Activated CD8-positive, alpha-beta T cell treated with anti-CD3 and anti-CD28 coated beads for 36 hours (primary cell): ENCODE measurements at places on chromosomes 16 and 17.

DNA sequence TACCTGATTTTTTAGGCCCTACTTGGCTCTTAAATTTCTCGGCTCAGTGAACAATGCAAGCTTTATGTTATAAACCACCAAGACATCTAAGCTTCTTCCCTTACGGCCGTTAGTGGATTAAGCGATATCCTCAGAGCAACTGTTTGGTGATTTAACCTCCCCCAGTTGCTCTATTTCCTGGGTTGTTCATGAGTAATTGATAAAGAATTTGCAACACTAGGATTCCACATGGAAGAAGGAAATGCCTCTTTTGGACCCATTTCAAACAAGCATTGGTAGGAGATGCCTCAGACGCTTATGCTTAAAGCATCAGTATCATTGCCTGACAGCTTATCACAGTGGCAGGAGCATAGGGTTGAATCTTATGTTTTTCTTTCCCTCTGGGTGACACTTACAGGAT lies 65.3 kb downstream of the RBFOX1 start:
- no peaks in the 10 kb centered on the region for H3K27me3 ChIP-seq
- H3K36me3 ChIP-seq, result no peaks in the 10 kb centered on the region
- no peak overlapping the region for H3K27ac ChIP-seq
- no peaks in the 10 kb centered on the region for H3K4me1 ChIP-seq
- no peak for DNase-seq

GRCh38 chr16:75550211-75550662 lies 5.8 kb downstream of the TMEM231 start:
- H3K36me3 ChIP-seq, result no peaks in the 10 kb centered on the region
- no peak overlapping the region for H3K4me3 ChIP-seq
- H3K4me1 ChIP-seq, result no peaks in the 10 kb centered on the region

DNA sequence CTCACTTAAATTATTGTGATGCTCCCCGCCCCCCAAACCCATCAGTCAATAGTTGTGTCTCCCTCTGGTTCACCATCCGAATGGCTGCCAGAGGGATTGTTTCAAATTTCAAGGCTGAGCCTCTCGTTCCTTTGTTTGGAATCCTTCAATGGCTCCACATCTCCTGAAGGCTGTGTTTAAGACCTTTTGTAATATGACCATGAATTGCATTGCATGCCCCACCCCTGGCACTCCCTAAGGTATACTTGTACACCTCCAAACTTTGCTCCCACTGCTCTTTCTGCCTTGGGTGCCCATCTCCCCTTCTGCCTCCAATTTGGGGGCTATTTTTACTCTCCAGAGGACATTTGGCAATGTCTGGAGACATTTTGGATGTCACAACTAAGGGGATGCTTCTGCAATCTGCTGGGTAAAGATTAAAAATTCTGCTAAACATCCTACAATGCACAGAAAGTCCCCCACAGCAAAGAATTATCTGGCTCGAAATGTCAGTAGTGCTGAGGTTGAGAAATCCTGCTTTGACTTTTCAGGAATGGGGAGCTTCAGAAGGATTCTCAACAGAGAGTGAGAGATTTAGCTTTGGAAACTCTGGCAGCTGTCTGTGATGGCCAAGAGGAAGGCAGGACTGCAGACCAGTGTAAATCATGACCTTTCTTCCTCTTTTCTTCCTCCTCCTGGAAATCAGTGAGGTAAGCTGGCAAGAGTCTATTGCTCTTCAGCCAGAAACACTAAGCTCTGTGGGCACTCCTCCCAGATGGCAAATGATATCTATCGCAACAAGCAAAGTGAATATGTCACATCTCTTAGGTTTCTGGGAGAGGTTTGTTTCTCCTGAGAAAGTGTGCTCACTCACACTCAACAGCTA lies 8.7 kb upstream of the IL4R start:
- DNase-seq, result no peak
- no peak overlapping the region for H3K27ac ChIP-seq
- no peak overlapping the region for H3K4me3 ChIP-seq
- H3K4me1 ChIP-seq, result peaks cover 7% of the 10 kb centered on the region
- peaks cover 2% of the 10 kb centered on the region for H3K36me3 ChIP-seq

DNA sequence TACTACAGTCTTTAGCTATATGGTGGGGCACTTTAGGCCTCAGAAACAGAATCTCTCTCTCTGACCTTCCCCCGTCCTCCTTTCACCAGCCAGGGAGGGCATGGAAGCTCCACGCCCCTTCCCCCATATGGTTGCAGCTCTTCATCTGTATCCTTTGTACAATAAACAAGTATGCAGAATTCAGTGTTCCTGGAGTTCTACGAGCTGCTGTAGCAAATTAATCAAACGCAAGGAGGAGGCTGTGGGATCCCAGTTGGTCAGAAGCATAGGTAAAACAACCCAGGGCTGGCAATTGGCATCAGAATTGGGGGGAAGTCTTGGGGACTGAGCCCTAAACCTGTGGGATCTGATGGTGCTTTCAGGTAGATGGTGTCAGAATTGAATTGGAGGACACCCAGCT lies 163.7 kb upstream of the NLRP1 start:
- H3K4me1 ChIP-seq, result no peaks in the 10 kb centered on the region
- no peaks in the 10 kb centered on the region for H3K36me3 ChIP-seq
- peaks cover 18% of the 10 kb centered on the region for H3K27me3 ChIP-seq
- DNase-seq, result no peak
- H3K4me3 ChIP-seq, result no peak overlapping the region

GRCh38 chr16:576197-576822 lies 6.5 kb downstream of the PIGQ start:
- no peaks in the 10 kb centered on the region for H3K36me3 ChIP-seq
- no peak overlapping the region for H3K4me3 ChIP-seq
- H3K4me1 ChIP-seq, result peaks cover 9% of the 10 kb centered on the region

DNA sequence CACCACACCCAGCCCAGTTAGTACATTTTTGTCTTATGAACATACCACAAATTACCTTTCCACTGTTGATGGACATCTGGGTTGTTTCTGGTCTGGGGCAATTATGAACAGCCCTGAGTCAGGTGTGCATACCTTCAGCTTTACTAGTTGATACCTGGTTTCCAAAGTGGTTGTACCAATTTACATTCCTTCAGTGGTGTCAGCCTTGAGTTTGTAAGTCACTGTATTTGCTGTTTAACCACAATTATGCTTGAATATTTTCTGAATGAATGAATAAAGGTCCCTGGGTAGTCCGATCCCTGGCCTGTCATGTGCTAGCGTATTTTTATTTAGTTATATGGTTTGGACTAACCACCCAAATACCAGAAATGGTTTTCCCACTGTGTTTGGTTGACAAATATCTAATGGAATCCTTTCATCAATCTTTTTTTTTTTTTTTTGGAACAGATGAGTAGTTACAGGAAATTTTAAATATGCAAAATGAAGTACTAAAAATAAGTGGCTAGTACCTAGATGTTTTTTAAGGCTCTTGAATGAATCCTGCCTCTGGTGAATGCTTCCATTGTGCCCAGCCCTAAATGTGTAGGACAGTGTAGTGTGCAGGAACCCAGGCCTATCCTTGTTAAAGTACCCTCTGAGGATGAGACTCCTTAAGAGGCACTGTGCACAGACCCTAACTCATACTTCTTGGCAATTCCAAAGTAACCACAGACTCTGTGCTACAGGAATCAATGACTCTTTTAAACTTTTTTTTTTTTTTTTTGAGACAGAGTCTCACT lies 3.7 kb downstream of the DUSP14 start:
- H3K36me3 ChIP-seq, result no peaks in the 10 kb centered on the region
- peaks cover 43% of the 10 kb centered on the region for H3K4me1 ChIP-seq
- H3K4me3 ChIP-seq, result no peak overlapping the region
- DNase-seq, result no peak
- no peaks in the 10 kb centered on the region for H3K27me3 ChIP-seq

DNA sequence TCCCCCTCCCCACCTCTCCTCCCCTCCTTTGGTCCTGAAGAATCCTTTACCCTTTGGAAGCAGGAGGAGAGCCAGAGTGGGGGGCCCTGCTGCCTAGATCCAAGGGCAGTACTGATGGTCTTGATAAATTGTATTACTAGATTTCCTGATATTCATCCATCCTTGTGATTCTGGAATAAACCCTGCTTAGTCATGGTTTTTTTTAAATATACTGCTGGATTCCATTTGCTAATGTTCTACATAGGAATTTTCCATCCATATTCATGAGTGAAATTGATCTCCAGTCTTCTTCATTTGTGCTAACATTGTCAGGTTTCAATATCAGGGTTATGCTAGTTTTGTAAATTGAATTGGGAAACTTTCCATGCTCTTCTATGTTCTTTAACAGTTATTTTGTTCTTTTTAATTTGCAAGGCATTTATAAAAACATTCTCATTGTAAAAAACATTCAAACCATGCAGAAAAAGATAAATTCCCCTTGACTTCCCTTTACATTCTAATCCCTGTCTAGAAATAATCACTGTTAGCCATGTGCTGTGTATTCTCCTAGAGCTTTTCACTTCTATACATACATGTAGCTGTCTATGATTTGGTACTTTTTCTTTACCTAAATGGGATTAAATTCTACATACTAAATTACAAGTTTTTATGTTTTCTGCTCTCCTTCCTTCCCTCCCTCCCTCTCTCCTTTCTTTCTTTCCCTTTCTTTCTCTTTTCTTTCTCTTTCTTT lies 56.7 kb downstream of the CCDC42 start:
- peaks cover 19% of the 10 kb centered on the region for H3K27me3 ChIP-seq
- no peak for DNase-seq
- H3K36me3 ChIP-seq, result no peaks in the 10 kb centered on the region
- no peak overlapping the region for H3K27ac ChIP-seq
- H3K4me1 ChIP-seq, result no peaks in the 10 kb centered on the region

DNA sequence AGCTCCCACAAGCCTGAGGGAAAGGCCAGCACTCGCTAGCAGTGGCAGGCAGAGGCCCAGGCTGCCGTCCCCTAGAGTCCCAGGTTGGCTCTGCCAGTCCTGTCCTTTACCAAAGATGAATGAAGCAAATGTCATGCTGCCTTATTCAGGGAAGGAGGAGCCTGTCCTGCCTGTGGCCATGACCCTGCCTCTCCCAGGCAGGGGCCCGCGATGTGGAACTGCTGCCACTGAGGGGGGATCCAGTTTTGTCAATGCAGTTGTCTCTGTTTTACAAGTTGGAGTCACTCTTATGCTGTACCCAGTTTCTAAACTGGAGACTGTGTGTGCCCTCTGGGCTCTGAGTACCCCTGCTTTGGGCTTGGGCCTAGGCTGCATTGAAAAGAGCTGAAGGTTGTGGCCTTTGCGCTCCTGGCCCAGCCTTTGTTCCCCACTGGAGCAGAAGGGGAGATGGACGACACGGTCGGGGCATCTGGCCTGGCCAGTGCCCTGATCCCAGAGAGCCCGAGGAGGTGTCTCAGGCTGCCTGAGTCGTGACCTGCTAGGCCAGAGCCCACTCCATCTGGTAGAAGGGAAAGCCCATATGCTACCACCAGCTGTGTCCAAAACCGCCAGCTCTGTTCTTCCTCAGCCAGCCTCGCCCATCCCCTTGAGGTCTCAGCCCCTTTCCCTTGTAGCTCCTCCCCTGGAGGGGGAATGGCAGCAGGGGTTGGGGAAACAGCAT lies 5.5 kb downstream of the LIMD2 start:
- no peak for DNase-seq
- H3K4me1 ChIP-seq, result peaks cover 46% of the 10 kb centered on the region
- peak overlapping the region; percentile 94 for H3K27ac ChIP-seq
- no peaks in the 10 kb centered on the region for H3K27me3 ChIP-seq
- H3K4me3 ChIP-seq, result no peak overlapping the region

DNA sequence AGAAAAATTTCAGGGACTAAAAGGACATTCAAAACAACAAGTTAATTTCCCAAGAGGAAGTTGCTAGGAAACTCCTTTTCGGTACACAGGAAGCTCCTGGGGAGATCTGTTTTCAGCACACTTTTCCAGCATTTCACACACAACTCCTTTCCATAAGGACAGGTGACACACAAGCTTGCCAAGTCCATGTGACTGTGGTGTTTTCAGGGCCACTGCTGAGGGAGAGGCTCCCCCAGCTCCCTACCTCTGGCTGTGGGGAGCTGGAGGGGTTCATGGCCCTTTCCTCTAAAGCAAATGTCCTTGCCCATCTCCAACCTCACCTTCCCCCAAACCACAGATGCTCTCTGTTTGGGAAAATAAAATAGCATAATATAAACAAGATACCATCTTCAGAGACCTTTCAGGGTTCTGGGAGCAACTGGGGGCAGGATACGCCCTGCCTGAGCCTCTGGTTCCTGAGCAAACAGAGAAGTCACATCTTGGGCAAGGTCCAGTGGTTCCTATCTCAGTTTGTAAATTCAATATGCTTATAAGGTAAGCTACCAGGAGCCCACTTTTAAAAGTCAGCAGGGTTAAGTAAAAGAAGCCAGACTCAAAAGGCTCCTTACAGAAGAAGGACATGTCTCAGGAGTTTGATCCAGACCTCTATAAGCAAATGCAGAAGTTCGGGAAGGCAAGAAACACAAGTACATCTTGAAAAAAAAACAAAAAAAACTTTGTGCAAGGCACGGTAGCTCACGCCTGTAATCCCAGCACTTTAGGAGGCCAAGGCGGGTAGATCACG lies 3.0 kb downstream of the PDZD9 start:
- DNase-seq, result no peak
- no peaks in the 10 kb centered on the region for H3K36me3 ChIP-seq
- no peak overlapping the region for H3K4me3 ChIP-seq
- no peak overlapping the region for H3K27ac ChIP-seq
- H3K4me1 ChIP-seq, result peaks cover 9% of the 10 kb centered on the region

- H3K4me3 ChIP-seq, result no peak overlapping the region
- H3K36me3 ChIP-seq, result no peaks in the 10 kb centered on the region
- no peak for DNase-seq
- H3K4me1 ChIP-seq, result no peaks in the 10 kb centered on the region
- peaks cover 35% of the 10 kb centered on the region for H3K27me3 ChIP-seq
Observed at GRCh38 chr17:11238705-11239104, 2.3 kb upstream of the SHISA6 start.

GRCh38 chr16:89564476-89565255 lies 4.2 kb downstream of the RPL13 start:
- peak overlapping the region; percentile 68 for H3K27ac ChIP-seq
- H3K4me1 ChIP-seq, result peaks cover 44% of the 10 kb centered on the region
- peak overlapping the region; percentile 91 for H3K4me3 ChIP-seq
- DNase-seq, result peak; percentile 26

DNA sequence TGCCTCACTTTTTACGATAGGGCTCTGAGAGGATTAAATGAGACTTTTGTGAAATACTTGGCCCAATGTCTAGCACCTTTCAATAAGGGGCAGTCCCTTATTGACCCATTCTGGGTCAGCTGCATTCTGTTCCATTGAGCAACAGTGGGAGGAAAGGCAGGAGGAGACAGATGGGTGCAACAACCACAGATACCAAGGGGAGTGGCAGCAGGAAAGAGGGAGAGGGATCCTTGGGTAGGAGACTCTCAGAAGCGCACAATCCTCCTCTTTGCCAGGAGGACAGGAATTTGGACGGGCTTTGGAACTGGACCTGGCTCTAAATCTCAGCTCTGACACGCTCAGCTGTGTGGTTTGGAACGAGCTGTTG lies 3.5 kb downstream of the PIPOX start:
- H3K27ac ChIP-seq, result no peak overlapping the region
- H3K4me3 ChIP-seq, result no peak overlapping the region
- H3K36me3 ChIP-seq, result no peaks in the 10 kb centered on the region
- H3K27me3 ChIP-seq, result no peaks in the 10 kb centered on the region
- peaks cover 13% of the 10 kb centered on the region for H3K4me1 ChIP-seq

DNA sequence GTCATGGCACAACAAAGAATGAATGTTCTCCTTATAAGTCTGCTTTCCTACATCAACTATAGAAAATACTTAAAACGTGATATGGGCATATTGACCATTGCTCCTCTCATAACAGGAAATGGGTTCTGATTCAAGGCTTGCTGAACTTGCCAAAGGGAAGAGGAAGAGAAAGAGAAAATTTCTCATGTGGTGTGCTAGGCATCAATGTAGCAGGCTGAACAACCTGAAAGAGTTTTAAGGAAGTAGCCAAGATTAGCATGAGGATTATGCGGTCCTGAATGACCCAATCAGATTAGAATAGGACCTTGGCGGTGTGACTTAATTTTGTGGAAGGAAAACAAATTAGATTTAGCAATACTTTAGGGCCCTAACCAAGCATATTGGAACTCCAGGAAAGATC lies 617.7 kb upstream of the CDH11 start:
- H3K27me3 ChIP-seq, result no peaks in the 10 kb centered on the region
- no peaks in the 10 kb centered on the region for H3K36me3 ChIP-seq
- no peak for DNase-seq
- H3K4me1 ChIP-seq, result no peaks in the 10 kb centered on the region
